ENCODE measurements at places on chromosomes 2 and 18.
A peak's percentile ranks its signal among the peaks of the same experiment; 100 is the strongest.

- DNase-seq: no peak
Measured at GRCh38 chr18:31235856-31236255, 73.2 kb upstream of the DSC1 start.

- DNase-seq: peak; percentile 5
Measured at GRCh38 chr2:225797394-225797793, 397.9 kb downstream of the NYAP2 start.

GRCh38 chr2:269356-270030 is 4.7 kb downstream of the ACP1 start:
- no peak for DNase-seq

- DNase-seq: no peak
Measured at GRCh38 chr2:65114921-65115320, 15.0 kb downstream of the RAB1A start.

DNA sequence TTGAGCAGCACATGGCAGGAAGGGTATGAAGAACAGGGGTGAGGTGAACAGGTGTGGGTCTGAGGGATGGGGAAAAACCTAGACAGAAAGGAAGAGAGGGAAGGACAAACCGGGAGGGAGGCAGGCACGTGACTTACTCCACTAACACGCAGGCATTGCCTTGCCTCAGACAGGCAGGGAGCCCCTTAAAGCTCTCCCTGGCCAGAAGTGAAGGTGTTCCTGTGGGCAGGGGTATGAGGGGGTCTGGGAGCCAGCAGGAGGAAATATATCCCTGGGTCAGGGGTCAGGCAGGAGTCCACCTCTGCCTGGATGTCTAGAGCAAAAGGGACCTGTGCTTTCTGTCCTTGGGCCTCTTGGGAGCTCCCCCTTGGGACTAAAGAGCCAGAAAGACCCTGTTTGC is 135.3 kb upstream of the EPAS1 start:
- no peak for DNase-seq

- peak; percentile 35 for DNase-seq
Measured at GRCh38 chr2:54708584-54709335, 14.7 kb upstream of the EML6 start.

- DNase-seq: no peak
Measured at GRCh38 chr2:16644221-16644925, 21.3 kb downstream of the CYRIA start.

GRCh38 chr2:36737131-36737750 is 40.7 kb downstream of the VIT start:
- no peak for DNase-seq

DNA sequence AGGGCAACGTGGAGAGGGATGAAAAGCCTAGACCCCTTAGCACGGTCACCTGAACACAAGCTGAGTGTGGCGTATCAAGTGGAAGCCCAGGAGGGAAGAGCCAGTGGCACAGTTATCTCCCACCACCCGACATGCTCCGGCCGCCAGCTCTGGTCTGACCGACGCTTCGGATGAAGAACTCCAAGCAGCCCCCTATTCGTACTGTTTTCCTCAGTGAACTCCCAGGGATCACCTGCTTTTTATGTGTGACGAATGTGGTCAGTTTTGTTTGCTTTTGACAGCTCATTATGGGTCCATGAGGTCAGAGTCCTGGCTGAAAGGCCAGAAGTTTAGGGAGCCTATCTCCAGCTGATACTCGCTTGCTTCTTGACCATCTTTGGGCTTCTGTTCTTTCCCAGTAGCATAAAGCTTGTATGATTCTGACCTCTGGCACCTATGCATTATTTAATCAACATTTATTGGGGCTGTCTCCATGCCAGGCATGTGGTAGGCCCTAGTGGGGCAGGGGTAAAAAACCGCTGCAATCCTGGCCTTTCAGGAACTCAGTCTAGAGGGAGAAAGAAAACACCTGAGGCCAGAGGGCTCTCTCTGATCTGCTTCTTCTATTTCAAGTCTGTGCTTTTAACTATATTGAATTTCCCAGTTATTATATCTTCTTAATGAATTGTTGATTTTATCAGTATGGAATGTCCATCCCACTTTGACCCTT is 33.0 kb upstream of the MRPL33 start:
- no peak for DNase-seq

GRCh38 chr2:157326698-157327097 is 1.1 kb upstream of the ERMN start:
- DNase-seq: no peak

GRCh38 chr2:169330555-169331198 is 31.7 kb downstream of the LRP2 start:
- DNase-seq: no peak

- peak; percentile 2 for DNase-seq
Measured at GRCh38 chr2:1936427-1936980, 192.2 kb upstream of the PXDN start.

GRCh38 chr2:1509271-1510065 is 96.2 kb downstream of the TPO start:
- DNase-seq: no peak

GRCh38 chr18:58402951-58403702 is 225.8 kb downstream of the ALPK2 start:
- DNase-seq: no peak

GRCh38 chr18:59593291-59593717 is 103.9 kb downstream of the CCBE1 start:
- peak; percentile 93 for DNase-seq

- DNase-seq: peak; percentile 91
Measured at GRCh38 chr2:109382951-109383350, 230.8 kb downstream of the SEPTIN10 start.

DNA sequence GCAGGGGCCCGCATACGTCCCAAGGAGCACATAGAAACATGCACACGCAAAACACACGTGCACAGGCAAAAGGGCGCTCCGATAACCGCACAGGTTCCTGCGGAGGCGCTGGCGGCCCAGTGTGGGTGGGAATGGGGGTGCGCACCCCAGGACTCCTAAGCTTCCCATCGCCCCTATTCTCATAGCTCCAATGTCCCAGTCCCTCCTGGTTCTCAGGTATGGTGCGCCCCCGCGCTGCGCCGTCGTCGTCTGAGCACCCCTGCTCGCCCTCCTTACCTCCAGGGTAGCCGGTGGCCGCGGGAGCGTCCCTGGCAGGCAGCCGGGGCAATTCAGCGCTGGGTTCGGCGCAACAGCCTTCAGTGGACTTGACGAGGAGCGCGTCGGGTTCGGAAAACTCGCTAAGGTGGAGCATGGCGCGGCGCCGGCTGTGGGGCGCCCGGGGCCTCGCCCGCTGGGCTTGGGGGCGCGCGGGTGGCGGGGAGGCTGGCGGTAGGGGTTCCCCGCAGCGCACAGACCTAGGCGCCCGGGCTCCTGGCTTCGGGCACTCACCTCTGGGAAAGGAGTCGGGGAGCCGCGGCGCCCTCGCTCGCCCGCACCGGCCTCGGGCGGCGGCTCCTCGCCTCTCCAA is 328 bp downstream of the EGR4 start:
- no peak for DNase-seq

DNA sequence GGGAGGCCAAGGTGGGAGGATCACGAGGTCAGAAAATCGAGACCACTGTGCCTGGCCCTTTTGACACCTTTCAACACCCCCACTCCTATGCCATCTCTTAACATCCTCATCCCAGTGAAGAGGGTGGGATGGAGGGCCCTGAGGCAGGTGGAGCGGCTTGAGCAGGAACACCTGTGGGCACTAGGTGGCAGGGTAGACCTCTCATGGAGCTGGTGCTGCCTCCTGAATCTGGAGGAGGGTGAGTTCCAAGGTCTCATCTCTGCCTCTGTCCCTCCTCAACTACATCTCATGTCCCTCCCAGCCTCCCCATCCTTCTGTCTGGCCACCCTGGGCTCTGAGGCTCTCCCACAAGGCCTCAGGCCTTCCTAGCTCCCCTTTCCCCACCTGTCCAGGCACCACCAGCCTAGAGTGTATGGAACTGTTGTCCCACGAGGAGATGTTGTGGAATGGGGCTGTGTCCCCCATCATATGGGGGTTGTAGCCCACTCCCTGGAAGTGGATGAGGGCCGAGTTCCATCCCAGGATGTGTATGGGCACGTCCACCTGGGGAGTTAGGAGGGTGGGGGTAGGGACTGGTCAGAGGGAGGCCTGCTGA is 17.0 kb upstream of the CRYBA2 start:
- DNase-seq: no peak

GRCh38 chr2:121860758-121861227 is 105.3 kb downstream of the TSN start:
- no peak for DNase-seq

- no peak for DNase-seq
Measured at GRCh38 chr18:27314996-27315395, 129.9 kb upstream of the CHST9 start.

DNA sequence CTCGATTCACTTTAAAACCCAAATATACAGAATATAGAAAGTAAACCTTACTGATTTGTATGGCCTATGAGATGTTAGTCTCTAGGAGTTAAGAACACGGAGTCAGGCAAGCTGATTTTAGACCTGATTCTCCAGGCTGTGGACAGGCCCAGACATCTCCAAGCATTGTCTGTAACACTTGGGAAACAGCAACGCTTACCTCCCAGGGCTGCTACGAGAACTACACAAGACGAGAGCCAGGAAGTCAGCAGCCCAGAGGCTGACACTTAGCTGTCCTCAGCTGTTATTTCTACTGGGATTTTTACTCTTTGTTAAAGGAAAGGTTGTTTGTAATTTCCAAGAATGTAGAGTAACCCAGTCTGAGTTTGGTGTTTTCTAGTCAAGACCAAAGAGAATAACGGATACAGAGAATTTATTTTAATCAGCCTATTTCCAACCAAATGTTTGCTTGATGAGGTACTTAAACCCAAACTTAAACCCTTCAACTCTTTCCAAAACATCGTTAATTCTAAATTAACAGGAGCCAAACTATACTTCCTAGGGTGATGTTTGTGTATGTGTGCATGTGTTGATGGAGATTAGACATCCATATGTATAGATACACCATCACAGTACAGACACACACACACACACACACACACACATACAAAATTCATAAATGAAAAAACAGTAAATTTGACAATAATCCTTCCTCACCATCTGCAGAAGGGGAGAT is 123.4 kb downstream of the LAMA1 start:
- DNase-seq: no peak

- DNase-seq: no peak
Measured at GRCh38 chr2:27863146-27863545, 27.0 kb downstream of the RBKS start.

- peak; percentile 98 for DNase-seq
Measured at GRCh38 chr18:58579561-58580047, 49.3 kb downstream of the ALPK2 start.

- peak; percentile 39 for DNase-seq
Measured at GRCh38 chr2:95225658-95226057, 18.3 kb downstream of the ZNF892 start.

GRCh38 chr2:41941831-41942230 is 106.0 kb upstream of the PKDCC start:
- DNase-seq: no peak

GRCh38 chr2:159982270-159982669 is 80.1 kb downstream of the PLA2R1 start:
- DNase-seq: peak; percentile 91

DNA sequence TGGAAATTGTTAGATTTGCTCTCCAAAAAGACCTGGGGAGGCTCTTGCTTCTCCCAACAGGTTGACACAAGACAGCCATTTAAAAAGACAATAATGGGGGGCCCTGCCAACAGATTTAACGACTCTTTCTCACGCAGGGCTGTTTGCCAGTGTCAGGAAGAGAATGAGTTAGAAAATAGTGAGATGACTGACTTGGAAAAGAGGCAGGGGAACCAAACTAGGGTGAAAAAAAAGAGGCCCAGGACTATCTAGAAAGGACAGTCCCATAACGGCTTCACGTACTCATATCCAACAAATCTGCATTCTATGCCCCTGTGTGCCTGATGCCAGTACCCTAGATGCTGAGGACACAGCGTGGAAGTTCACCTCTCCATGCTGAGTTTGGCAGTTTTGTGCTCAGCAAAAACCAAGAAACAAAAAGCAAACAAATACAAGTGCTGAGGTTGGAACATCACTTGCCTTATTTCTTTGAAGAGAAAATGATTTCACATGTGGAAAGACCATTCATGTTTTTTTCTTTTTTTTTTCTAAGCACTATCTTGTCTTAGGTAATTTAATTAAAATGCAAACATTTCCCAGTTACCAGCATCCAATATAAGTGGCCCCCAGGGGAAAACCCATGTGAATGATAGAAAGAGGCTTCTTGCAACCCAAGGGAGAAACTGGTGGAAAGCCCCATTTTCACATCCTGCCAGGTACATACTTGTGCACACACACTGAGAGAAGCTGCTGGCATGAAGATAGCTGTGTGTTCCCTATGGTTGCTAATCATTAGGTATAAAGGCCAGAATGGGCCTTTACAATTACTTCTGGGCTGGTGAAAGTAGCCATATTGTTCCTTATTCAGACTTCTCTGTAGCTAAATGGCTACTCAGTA is 10.6 kb upstream of the WIPF1 start:
- no peak for DNase-seq

GRCh38 chr18:58223717-58224424 is 179.8 kb downstream of the NEDD4L start:
- peak; percentile 96 for DNase-seq

GRCh38 chr2:12317814-12318426 is 398.8 kb upstream of the TRIB2 start:
- DNase-seq: peak; percentile 92

DNA sequence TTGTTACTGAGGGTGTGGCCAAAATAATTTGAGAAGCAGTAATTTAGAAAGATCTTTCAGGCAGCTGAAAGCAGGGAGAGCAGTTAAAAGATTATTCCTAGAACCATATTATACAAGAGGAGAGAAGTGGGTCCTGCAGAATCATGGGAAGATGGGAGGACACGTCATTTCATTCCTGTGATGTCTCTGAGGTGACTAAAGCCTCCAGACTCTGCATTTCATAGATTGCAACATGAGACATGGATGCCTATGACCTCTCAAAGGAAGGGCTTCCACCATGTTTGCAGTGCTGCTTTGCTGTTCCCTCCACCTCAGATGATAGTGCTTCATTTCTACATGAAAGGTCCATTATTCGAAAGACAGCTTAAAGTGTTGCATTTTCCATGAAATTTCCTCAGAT is 788.4 kb downstream of the TSN start:
- DNase-seq: peak; percentile 84

DNA sequence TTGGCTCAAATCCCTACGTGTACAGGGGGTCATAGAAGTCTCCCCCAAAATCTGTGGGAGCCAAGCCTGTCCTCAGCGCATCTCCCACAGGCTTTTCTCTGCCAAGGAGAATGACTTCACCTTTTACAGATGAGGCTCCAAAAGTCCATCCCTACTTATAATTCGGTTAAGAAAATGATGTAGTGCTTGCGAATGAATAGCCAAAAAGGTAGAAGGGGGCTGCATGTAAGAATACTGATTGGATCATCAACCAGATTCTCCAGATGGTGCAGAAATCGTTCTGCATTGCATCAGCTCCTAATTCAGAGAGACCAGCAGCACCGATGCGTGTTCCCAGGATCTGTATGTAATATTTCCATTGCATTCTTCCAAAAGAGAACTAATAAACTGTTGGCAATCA is 91.9 kb downstream of the EPHA4 start:
- no peak for DNase-seq

DNA sequence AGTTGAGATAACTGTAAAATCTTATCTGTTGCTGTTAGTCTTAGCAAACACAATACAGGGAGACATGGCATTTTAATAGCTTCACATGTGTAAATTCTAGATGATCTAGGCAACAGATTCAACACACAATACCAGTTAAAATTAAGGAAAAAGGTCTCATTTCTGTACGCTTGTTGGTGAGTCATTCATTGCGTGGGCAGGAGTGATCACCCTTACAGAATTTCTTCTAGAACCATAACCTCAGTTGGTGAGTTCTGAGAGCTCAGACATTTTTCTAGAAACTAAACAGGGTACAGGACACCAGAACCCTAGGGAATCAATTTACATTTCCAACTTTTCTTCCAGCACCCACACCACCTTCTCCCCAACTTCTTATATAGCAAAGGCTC is 81.9 kb downstream of the SLC8A1 start:
- peak; percentile 71 for DNase-seq
